ENCODE measurements at places on chromosomes 7 and 10. TPM values are rescaled to one million over a fixed set of nuclear protein-coding genes. Genes with fewer than 3 reads are reported as not detected.

CDK14 gene
- polyA plus RNA-seq, result 1.8 TPM

GRCh38 chr10:35251373-35252100 lies 84.8 kb upstream of the CCNY start:
- no peak overlapping the region for H3K27ac ChIP-seq
- H3K4me3 ChIP-seq, result no peak overlapping the region
- H3K4me1 ChIP-seq, result no peaks in the 10 kb centered on the region
- no peaks in the 10 kb centered on the region for H3K27me3 ChIP-seq
- no peak for DNase-seq
- no peaks in the 10 kb centered on the region for H3K36me3 ChIP-seq

DNA sequence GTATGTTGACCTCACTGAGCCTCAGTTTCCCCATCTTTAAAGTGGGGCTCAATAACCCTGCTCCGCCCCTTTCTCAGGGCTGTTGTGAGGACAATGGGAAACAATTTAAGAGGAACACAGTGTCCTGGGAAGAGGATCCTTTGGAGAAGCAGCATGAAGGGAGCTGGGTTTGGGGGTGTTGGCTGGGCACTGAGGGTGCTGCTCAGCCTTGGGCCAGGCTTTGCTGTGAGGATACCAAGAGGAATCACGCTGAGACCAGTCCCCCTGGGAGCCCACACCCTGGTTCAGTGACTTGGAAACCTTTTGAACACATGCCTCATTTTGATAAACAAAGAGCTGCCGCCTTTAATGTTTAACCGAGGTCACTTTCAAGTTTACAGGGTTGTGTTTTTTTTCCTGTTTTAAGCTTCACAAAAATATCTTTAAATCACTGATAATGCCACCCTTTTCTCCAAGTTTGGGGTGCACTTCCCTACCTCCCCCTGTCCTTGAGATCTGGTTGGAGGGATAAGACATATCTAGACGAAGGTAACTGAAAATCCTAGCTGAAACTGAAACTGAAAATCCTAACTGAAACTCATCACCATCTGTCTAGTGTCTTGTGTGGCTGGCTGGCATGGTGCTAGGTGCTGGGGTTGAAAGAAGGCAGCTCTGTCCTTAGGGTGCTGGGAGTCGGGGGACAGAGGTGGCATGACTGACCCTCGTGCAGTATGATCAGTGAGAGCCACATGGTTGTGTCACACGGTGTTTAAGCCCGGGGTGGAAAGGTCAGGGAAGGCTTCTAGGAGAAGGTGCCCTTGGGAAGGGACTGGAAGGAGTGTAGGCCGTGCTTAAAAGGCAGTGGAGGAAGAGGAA lies 27.7 kb downstream of the ZNF775 start:
- H3K27me3 ChIP-seq, result no peaks in the 10 kb centered on the region
- peaks cover 4% of the 10 kb centered on the region for H3K4me1 ChIP-seq
- H3K36me3 ChIP-seq, result peaks cover 4% of the 10 kb centered on the region
- H3K4me3 ChIP-seq, result peak overlapping the region; percentile 25

DNA sequence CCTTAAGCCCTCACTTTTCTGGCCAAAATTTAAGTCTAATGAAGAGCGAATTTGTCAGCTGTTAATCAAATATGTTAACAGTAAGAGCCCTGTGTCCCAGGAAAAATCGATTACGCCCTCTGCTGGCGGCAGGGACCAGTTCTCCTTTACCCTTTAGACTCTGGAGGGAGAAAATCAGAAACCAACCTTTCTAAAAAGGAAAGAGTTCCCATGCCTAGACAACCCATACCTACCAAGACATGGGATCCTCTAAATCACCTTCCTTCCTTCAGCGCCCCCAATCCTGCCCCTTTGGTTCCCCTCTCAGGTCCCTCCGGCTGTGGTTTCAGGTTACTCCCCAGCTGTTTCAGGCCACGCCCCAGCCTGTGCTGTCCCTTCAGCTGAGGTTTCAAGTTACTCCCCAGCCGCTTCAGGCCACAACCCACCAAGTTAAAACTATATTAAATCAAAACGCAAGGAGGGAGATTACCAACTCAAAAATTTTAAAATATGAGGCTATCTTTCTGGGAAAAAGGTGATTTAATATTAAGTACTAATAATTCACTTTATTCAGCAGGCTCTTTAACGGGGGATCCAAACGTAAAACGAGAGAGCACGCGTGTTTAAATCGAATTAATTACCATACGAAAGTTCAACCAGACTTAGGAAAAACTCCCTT lies 1.4 kb upstream of the AKR1B15 start:
- peaks cover 27% of the 10 kb centered on the region for H3K4me1 ChIP-seq
- peak; percentile 75 for DNase-seq
- peak overlapping the region; percentile 73 for H3K4me3 ChIP-seq
- no peaks in the 10 kb centered on the region for H3K36me3 ChIP-seq
- H3K27me3 ChIP-seq, result no peaks in the 10 kb centered on the region
- peak overlapping the region; percentile 91 for H3K27ac ChIP-seq

DNA sequence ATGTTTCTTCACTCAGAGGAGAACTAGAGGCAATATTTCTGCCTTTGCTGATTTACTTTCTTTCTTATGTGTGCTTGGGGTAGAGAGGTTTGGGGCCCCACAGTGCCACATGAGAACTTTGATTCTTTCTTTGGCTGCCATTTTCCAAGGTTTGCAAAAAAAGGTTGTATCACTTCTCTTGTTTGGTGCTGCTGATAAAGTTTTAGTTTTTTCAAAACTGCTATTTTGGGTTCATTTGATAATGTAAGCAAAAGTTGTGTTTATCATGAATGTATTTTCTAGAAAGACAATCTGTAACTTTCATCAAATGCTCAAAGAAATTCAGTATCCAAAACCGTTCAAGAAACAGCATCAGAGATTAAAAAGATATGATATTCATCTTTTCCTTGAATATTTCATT lies 30.6 kb upstream of the PARP12 start:
- no peak for DNase-seq
- no peaks in the 10 kb centered on the region for H3K27me3 ChIP-seq
- peaks cover 17% of the 10 kb centered on the region for H3K36me3 ChIP-seq
- H3K4me1 ChIP-seq, result no peaks in the 10 kb centered on the region

- no peak overlapping the region for H3K27ac ChIP-seq
- DNase-seq, result no peak
- H3K4me3 ChIP-seq, result no peak overlapping the region
- peaks cover 99% of the 10 kb centered on the region for H3K36me3 ChIP-seq
- no peaks in the 10 kb centered on the region for H3K4me1 ChIP-seq
These were observed 29.0 kb downstream of the ATOH7 start for GRCh38 chr10:68202960-68203353.

GRCh38 chr7:158362912-158363905 lies 224.4 kb downstream of the PTPRN2 start:
- no peak overlapping the region for H3K27ac ChIP-seq
- no peaks in the 10 kb centered on the region for H3K4me1 ChIP-seq
- H3K27me3 ChIP-seq, result no peaks in the 10 kb centered on the region
- no peak for DNase-seq

STRIP2 gene
- polyA plus RNA-seq, result 14.5 TPM

GRCh38 chr7:121796936-121797656 lies 75.9 kb upstream of the PTPRZ1 start:
- no peak overlapping the region for H3K27ac ChIP-seq
- H3K36me3 ChIP-seq, result no peaks in the 10 kb centered on the region
- H3K4me1 ChIP-seq, result no peaks in the 10 kb centered on the region
- no peak overlapping the region for H3K4me3 ChIP-seq
- no peak for DNase-seq

- peak overlapping the region; percentile 24 for H3K27ac ChIP-seq
- no peaks in the 10 kb centered on the region for H3K36me3 ChIP-seq
- H3K4me1 ChIP-seq, result no peaks in the 10 kb centered on the region
These were observed 4.8 kb upstream of the NT5C2 start for GRCh38 chr10:103197903-103198302.

DNAJB6 gene
- 326 TPM for polyA plus RNA-seq

- no peak for DNase-seq
- H3K36me3 ChIP-seq, result no peaks in the 10 kb centered on the region
- H3K4me3 ChIP-seq, result no peak overlapping the region
- H3K27ac ChIP-seq, result no peak overlapping the region
- no peaks in the 10 kb centered on the region for H3K4me1 ChIP-seq
These were observed 239.2 kb upstream of the AKR1E2 start for GRCh38 chr10:4586776-4587175.

RBP3 gene
- polyA plus RNA-seq, result not detected

- peak; percentile 40 for DNase-seq
- H3K4me3 ChIP-seq, result peak overlapping the region; percentile 95
- H3K4me1 ChIP-seq, result peaks cover 68% of the 10 kb centered on the region
- peak overlapping the region; percentile 100 for H3K27ac ChIP-seq
These were observed 8.0 kb downstream of the KLF6 start for GRCh38 chr10:3776796-3777571.

DNA sequence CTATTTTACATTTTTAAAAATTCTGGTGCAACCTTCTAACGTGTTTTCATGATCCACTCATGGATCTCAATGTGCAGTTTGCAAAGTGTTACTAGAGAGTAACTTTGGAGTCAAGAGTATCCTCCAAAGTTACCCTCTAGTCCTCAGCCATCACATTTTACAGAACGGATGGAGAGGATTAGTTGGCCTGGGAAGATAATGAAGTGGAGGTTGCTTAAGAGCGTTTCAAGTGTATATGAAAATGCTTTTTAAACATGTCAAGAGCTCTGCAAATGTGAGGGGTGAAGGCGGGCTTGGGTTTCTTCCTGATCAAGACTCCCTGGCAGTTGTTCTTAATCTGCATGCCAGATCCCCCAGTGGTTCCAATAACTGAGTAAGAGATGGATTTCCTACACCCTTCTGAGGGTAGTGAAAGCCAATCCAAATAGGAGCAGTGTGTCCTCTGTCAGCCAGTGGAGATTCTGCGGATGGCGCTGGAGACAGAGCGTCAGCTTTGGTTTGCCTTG lies 299.4 kb upstream of the NPVF start:
- no peaks in the 10 kb centered on the region for H3K36me3 ChIP-seq
- H3K4me1 ChIP-seq, result no peaks in the 10 kb centered on the region
- no peak for DNase-seq
- no peak overlapping the region for H3K27ac ChIP-seq
- H3K4me3 ChIP-seq, result no peak overlapping the region

IRF5 gene
- polyA plus RNA-seq, result 0.80 TPM

GRCh38 chr7:31371621-31372020 lies 31.1 kb upstream of the NEUROD6 start:
- no peaks in the 10 kb centered on the region for H3K27me3 ChIP-seq
- H3K36me3 ChIP-seq, result no peaks in the 10 kb centered on the region
- H3K4me3 ChIP-seq, result no peak overlapping the region

DNA sequence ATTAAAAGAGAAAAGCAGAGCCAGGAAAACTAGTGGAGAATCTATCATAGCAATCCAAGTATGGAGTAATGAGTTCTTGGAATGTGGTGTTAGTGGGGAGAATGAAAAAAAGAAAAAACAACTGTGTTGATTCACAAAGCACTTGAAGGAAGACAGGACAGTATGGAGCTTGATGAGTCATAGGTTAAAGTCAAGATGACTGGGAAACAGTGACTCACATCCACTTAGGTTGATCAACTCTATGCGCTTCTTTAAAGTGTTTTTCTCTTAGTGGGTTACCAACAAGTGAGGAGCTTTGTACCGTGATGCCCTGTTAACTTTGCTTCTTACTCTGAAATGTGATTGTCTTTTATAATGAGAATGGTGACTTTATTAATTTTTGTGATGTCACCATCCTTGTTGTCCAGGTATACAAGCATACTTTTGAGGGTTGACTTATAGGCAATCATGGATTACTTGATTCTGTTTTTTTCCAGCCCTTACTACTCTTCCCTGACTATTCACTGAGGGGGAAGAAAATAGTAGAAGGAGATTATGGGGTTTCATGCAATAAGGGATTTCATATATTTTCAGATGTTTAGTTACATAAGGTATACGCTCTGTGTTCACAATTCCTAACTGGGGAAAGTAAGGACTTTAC lies 32.1 kb upstream of the MDFIC start:
- H3K36me3 ChIP-seq, result no peaks in the 10 kb centered on the region
- no peaks in the 10 kb centered on the region for H3K4me1 ChIP-seq
- H3K27me3 ChIP-seq, result no peaks in the 10 kb centered on the region
- H3K27ac ChIP-seq, result no peak overlapping the region

ZNF398 gene
- polyA plus RNA-seq, result 2.8 TPM

DNA sequence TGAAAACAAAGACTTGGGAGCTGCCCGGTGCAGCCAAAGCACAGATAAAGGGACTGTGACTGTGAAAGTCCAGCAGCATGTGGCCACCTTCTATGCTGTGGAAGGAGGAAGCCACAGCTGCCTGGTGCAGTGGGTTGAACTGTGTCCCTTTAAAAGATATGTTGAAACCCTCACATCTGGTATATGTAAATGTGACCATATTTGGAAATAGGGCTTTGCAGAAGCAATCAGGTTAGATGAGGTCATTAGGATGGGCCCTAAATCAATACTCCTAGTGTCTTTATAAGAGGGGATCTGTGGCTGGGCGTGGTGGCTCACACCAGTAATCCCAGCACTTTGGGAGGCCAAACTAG lies 136.9 kb downstream of the GLI3 start:
- H3K4me1 ChIP-seq, result peaks cover 23% of the 10 kb centered on the region
- no peaks in the 10 kb centered on the region for H3K27me3 ChIP-seq
- no peak for DNase-seq
- no peak overlapping the region for H3K4me3 ChIP-seq

CLCN1 gene
- 1.3 TPM for polyA plus RNA-seq

EPDR1 gene
- 18.8 TPM for polyA plus RNA-seq

DNA sequence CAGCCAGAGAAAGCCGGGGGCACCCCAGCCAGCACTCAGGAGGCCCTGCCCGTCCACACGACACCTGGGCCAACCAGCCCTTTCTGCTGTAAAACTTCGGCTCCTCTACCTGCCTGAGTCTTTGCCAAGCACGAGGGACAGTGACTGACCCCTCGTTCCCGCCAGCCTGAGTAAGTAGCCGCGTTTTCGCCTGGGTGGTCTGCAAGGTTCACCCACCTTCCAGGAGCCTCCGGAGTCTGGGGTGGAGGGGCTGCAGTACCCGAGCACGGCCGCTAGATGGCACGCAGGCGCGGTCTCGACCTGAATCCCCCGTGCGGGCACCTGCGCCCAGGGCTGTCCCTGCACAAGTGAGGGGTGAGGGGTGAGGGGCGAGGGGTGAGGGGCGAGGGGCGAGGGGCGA lies 192.7 kb downstream of the PTPRN2 start:
- no peaks in the 10 kb centered on the region for H3K27me3 ChIP-seq
- H3K36me3 ChIP-seq, result no peaks in the 10 kb centered on the region
- no peaks in the 10 kb centered on the region for H3K4me1 ChIP-seq
- no peak for DNase-seq
- no peak overlapping the region for H3K27ac ChIP-seq

- H3K4me3 ChIP-seq, result no peak overlapping the region
- H3K27ac ChIP-seq, result peak overlapping the region; percentile 91
- H3K4me1 ChIP-seq, result peaks cover 84% of the 10 kb centered on the region
- no peaks in the 10 kb centered on the region for H3K36me3 ChIP-seq
These were observed 97.0 kb upstream of the DDC start for GRCh38 chr7:50662041-50662694.

GRCh38 chr10:34959321-34959720 lies 130.8 kb downstream of the CUL2 start:
- DNase-seq, result no peak
- peaks cover 3% of the 10 kb centered on the region for H3K4me1 ChIP-seq
- H3K4me3 ChIP-seq, result no peak overlapping the region
- H3K27ac ChIP-seq, result no peak overlapping the region
- H3K27me3 ChIP-seq, result no peaks in the 10 kb centered on the region

PRDX3 gene
- polyA plus RNA-seq, result 331 TPM
